ENCODE measurements at places on chromosomes 1 and 21. TPM values are rescaled to one million over a fixed set of nuclear protein-coding genes. Genes with fewer than 3 reads are reported as not detected.
A peak's percentile ranks its signal among the peaks of the same experiment; 100 is the strongest.

The CELSR2 gene
- 20.2 TPM for total RNA-seq

The TTLL7 gene
- 17.4 TPM for total RNA-seq

The WNT2B gene
- total RNA-seq = 18.6 TPM

The TSNAX gene
- total RNA-seq = 19.5 TPM

GRCh38 chr21:35528116-35529042 is 479.3 kb upstream of the RUNX1 start:
- DNase-seq = no peak
- no peak overlapping the region for H3K4me3 ChIP-seq
- H3K27ac ChIP-seq = peak overlapping the region; percentile 29
- no peaks in the 10 kb centered on the region for H3K36me3 ChIP-seq
- no peaks in the 10 kb centered on the region for H3K27me3 ChIP-seq

GRCh38 chr1:150464422-150464826 is 22.8 kb upstream of the TARS2 start:
- no peak overlapping the region for H3K4me3 ChIP-seq
- H3K36me3 ChIP-seq = peaks cover 46% of the 10 kb centered on the region
- H3K27ac ChIP-seq = no peak overlapping the region
- no peaks in the 10 kb centered on the region for H3K27me3 ChIP-seq

DNA sequence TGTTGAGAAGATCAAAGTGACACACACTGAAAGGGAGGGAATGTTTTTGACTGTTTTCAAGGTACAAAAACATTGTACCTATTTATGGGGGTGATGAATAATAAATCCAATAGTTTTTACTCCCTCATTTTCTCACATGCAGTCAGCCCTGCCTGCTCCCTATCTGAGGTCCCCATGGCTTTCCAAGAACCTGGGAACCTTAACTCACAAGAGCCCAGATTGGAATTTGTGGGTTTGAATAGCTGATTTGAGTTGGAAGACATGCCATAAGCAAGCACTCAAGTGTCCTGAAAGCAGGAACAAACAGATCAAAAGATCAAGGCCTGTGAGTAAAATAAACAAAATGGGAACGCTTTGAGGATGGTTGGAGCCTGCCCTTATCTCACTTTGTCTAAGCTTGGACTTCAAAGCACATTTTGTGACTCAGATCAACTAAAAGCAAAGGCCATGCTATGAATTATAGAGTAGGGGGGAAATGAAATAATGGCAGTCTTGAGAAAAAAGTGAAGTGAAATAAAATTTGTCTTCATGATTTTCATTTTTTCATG is 136.6 kb downstream of the LYPLAL1 start:
- H3K4me1 ChIP-seq = no peaks in the 10 kb centered on the region
- no peak overlapping the region for H3K27ac ChIP-seq
- H3K36me3 ChIP-seq = no peaks in the 10 kb centered on the region
- no peak for DNase-seq

- H3K27me3 ChIP-seq = no peaks in the 10 kb centered on the region
- H3K36me3 ChIP-seq = no peaks in the 10 kb centered on the region
- peaks cover 24% of the 10 kb centered on the region for H3K4me1 ChIP-seq
- peak overlapping the region; percentile 83 for H3K27ac ChIP-seq
Measured at GRCh38 chr1:53025769-53026112, 36.3 kb upstream of the PODN start.

DNA sequence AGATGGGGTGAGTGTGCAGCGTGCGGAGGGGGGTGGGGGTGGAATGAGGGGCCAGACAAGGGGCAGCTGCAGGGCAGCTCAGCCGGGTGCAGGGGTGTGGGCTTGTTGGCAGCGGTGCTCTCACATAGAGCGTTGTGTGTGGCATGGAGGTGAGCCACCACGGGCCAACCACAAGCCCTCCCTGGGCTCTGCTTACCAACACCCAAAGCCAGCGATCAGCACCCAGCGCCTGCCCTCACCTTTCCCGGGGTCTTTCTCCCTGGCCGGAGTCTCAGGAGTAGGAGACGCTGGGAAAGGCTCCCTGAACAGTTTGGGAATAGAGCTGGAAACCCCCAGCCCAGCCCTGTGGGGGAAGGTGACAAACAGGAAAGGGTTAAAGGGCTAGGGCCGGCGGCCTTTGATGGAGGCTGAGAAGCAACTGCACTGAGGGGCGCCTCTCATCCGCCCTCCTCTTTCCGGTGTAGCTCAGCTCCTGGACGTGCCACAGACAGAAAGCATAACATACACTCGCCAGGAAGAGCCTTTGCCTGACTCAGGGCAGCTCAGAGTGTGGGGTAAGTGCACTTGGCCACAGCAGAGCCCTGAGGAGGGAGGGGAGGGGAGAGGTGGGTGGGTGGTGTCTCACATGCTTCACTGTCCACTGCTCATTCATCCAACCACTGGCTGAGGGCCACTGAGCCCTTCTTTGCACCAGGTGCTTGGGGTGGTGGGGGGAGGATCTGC is 577 bp downstream of the IKBKE start:
- peak overlapping the region; percentile 6 for H3K27ac ChIP-seq
- peak; percentile 70 for DNase-seq
- H3K36me3 ChIP-seq = no peaks in the 10 kb centered on the region
- H3K27me3 ChIP-seq = no peaks in the 10 kb centered on the region
- peak overlapping the region; percentile 48 for H3K4me3 ChIP-seq
- no peaks in the 10 kb centered on the region for H3K4me1 ChIP-seq

- H3K36me3 ChIP-seq = peaks cover 38% of the 10 kb centered on the region
- H3K4me1 ChIP-seq = no peaks in the 10 kb centered on the region
- DNase-seq = no peak
- peak overlapping the region; percentile 49 for H3K4me3 ChIP-seq
Measured at GRCh38 chr1:24109686-24110475, 2.1 kb downstream of the MYOM3 start.

DNA sequence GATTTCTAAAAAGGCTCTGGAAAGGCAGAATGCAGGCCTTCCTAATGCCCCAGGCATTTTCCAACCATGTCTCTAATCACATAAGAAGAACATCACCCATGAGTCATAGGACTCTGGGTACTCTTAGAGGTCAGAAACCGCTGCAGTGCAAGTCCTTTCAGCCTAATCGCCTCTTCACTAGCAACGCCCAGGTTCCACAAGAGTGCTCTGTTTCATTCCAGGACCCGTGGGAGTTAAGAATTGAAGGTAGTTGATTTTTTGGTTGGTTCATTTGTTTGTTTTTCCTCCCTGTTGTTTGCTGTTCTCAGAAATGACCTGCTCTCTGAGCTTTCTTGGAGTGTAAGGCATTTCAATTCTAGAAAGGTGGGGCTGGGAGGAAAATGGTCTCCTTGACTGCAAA is 123.2 kb downstream of the NR5A2 start:
- no peaks in the 10 kb centered on the region for H3K27me3 ChIP-seq
- DNase-seq = no peak
- no peaks in the 10 kb centered on the region for H3K36me3 ChIP-seq
- no peaks in the 10 kb centered on the region for H3K4me1 ChIP-seq
- no peak overlapping the region for H3K4me3 ChIP-seq

GRCh38 chr1:247840818-247841217 is 878 bp downstream of the OR11L1 start:
- no peaks in the 10 kb centered on the region for H3K27me3 ChIP-seq
- H3K4me1 ChIP-seq = no peaks in the 10 kb centered on the region
- no peak for DNase-seq
- no peak overlapping the region for H3K4me3 ChIP-seq
- no peaks in the 10 kb centered on the region for H3K36me3 ChIP-seq

DNA sequence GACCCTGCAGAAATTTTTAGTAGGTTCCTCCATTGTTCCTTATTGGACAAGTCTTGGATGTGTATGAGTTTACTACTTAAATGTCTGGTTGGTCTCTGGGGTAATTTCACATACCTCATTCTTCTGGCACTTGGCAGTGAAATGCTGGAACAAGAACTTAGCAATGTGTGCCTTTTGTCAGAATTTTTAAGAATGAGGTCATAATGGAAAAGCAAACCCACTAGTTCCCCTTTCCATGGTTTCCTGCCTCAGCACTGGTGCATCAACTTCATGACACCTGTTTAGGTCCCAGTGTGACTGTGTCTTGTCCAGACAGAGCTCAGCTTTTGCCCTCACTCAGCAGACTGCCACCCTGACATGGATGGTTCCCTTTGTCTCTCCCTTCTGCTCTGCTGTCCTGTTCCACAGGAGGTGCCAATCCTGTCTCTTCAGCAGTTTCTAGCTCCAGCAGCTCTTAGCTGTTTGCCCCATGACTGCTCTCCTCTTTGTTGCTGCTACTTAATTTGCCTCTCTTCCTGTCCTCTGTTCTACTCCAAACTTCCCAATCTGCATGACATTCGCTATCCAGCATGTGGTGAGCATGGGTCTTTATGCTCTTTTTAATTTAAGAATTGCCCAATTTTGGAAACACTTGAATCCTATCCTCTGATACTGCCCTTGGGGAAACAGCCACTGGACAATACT is 135.6 kb downstream of the CYYR1 start:
- no peak overlapping the region for H3K4me3 ChIP-seq
- no peaks in the 10 kb centered on the region for H3K36me3 ChIP-seq
- H3K27ac ChIP-seq = no peak overlapping the region
- H3K27me3 ChIP-seq = no peaks in the 10 kb centered on the region
- no peaks in the 10 kb centered on the region for H3K4me1 ChIP-seq

GRCh38 chr1:220810179-220810653 is 23.5 kb downstream of the MTARC1 start:
- no peak overlapping the region for H3K4me3 ChIP-seq
- no peak overlapping the region for H3K27ac ChIP-seq
- no peaks in the 10 kb centered on the region for H3K36me3 ChIP-seq
- H3K27me3 ChIP-seq = no peaks in the 10 kb centered on the region
- H3K4me1 ChIP-seq = peaks cover 10% of the 10 kb centered on the region
- DNase-seq = peak; percentile 89

DNA sequence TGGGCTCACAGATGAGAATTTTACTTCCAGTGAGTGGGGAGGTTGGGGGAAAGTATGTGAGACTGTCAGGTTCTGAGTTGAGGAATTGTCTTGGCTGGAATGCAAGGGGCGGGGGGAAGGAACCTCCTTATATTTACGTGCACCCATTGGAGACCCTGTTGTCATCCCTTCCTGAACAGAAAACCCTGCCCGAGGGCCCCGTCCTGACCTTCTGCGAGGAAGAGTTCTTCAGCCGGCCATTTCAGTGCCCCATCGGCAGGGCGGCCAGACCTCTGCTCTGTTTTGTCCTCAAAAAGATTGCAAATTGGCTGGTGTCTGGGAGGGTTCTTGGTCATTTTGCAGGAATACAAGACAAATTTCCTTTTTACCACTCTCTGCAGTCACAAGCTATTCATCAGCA is 7.1 kb downstream of the KIF26B start:
- H3K27ac ChIP-seq = no peak overlapping the region
- no peak overlapping the region for H3K4me3 ChIP-seq
- DNase-seq = no peak
- H3K36me3 ChIP-seq = no peaks in the 10 kb centered on the region
- H3K4me1 ChIP-seq = peaks cover 10% of the 10 kb centered on the region
- H3K27me3 ChIP-seq = no peaks in the 10 kb centered on the region

- no peaks in the 10 kb centered on the region for H3K4me1 ChIP-seq
- DNase-seq = no peak
- no peaks in the 10 kb centered on the region for H3K27me3 ChIP-seq
- H3K27ac ChIP-seq = peak overlapping the region; percentile 14
- H3K4me3 ChIP-seq = no peak overlapping the region
Measured at GRCh38 chr21:16264319-16264718, 534.5 kb downstream of the USP25 start.

DNA sequence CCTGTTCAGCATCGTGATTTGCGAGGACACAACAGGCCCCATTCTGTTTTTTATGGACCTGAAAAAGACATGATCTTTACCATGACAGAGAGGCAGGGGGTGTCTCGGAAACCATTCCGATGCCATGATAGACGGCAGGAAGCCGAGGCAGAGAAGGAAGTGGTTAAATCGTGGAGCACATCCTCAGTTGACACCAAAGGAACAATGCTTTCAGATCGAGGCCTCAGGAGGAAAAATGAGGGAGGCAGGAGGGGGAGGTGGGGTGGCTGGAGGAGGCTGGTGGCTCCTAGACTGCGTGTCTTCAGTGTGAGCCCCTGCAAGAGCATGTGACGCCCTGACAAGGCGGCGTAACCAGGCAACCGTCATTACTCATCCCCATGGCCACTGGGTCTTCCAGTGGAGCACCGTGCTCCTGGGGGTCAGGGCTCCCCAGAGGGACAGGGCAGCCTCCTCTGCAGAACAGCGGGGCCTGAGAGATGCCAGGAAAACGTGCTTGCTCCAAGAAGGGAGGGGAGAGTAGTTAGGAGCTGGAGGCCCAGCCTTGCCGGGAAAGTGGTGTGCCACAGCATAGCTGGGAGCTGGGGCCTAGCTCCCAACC is 172.8 kb upstream of the TMEM51 start:
- H3K4me1 ChIP-seq = no peaks in the 10 kb centered on the region
- no peak overlapping the region for H3K27ac ChIP-seq
- H3K4me3 ChIP-seq = no peak overlapping the region
- no peaks in the 10 kb centered on the region for H3K36me3 ChIP-seq
- no peak for DNase-seq
- no peaks in the 10 kb centered on the region for H3K27me3 ChIP-seq

DNA sequence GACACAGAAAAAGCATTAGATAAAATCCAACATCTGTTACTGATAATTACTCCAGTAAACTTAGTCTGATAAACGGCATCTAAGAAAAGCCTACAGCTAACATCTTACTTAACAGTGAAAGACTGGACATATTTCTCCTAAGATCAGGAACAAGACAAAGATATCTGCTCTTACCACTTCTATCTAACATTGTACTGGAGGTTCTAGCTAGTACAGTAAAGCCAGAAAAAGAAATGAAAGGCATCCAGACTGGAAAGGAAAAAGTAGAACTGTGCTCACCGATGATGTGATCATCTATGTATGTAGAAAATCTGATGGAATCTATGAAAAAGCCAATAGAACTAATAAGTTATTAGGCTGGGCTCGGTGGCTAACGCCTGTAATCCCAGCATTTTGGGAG is 21.7 kb downstream of the NEXN start:
- H3K4me1 ChIP-seq = no peaks in the 10 kb centered on the region
- peaks cover 44% of the 10 kb centered on the region for H3K36me3 ChIP-seq
- H3K27ac ChIP-seq = no peak overlapping the region
- no peak overlapping the region for H3K4me3 ChIP-seq
- DNase-seq = no peak

GRCh38 chr1:30226648-30227047 is 496.7 kb downstream of the MATN1 start:
- no peaks in the 10 kb centered on the region for H3K36me3 ChIP-seq
- no peaks in the 10 kb centered on the region for H3K27me3 ChIP-seq
- no peak overlapping the region for H3K4me3 ChIP-seq

DNA sequence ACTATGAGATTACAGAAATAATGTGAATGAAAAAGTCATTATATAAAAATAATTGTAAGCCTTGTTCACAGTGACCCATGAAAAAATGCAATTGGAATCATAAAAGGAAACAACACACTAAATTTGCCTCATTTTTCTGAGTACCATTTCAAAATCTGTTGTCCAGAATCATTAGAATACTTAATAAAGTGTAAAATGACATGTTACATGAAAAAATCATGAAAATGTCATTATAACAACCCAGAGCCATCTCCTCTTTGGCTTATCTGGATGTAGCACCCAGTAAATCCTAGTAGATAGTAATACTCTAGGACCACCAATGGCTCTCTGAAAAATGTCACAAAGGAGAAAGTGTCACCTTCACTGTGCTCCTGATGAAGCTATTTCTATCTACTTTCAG is 76.5 kb downstream of the DDAH1 start:
- H3K27ac ChIP-seq = no peak overlapping the region
- H3K4me1 ChIP-seq = no peaks in the 10 kb centered on the region
- DNase-seq = no peak
- H3K27me3 ChIP-seq = no peaks in the 10 kb centered on the region
- H3K4me3 ChIP-seq = no peak overlapping the region
